Activated naive CD4-positive, alpha-beta T cell treated with Interleukin-2 at 50 U/mL for 16 hours (primary cell): ENCODE measurements at places on chromosomes 4 and X.

DNA sequence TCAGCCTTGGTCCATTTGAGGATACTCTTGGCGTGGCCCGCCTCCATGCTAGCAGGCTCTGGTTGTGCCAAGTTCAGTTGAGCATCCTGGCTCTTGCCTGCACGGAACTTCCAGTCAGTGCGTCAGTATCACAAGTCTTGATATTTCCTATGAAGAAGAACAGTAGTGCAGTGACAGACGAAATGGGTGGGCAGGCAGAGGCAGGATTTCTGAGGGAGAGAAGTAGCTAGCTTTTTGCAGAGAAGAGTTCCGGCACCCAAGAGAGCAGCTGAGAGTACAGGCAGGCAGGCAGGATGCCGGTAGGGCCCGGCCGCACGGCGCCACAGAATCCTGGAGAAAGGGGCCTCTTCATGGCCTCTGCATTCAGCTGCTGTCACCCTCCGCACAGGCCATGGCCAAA lies 56.1 kb upstream of the MSANTD1 start:
- DNase-seq: no peak

GRCh38 chrX:69522052-69522451 lies 17.9 kb downstream of the NALF2 start:
- DNase-seq: no peak

DNA sequence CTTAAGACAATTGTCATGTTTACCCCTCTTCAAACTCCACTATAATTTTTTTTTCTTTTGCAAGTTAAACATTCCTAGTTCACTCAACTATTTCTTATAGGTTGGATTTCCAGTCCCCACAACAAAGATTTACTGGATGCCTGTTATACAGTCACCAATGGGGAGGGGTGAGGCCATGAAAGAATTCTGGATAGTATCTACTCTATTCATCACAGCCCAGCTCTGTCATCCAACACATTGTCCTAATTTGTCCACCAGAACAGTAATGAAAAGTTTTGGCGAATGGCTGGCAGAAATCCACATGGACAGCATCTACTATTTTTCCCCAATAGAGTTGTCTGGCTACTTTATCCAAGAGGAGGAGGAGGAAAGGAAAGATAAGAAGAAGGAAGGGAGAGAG lies 192.7 kb upstream of the S100G start:
- no peak for DNase-seq

GRCh38 chrX:48045410-48046311 lies 25.8 kb downstream of the ZNF630 start:
- no peak for DNase-seq

DNA sequence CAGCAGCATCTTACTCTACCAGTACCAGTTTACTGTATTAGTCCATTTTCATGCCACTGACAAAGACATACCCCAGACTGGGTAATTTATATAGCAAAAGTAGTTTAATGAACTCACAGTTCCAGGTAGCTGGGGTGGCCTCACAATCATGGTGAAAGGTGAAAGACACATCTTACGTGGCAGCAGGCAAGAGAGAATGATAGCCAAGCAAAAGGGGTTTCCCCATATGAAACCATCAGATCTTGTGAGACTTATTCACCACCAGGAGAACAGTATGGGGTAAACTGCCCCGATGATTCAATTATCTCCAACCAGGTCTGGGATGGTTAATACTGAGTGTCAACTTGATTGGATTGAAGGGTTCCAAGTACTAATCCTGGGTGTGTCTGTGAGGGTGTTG lies 69.3 kb downstream of the YIPF6 start:
- DNase-seq: peak; percentile 16

DNA sequence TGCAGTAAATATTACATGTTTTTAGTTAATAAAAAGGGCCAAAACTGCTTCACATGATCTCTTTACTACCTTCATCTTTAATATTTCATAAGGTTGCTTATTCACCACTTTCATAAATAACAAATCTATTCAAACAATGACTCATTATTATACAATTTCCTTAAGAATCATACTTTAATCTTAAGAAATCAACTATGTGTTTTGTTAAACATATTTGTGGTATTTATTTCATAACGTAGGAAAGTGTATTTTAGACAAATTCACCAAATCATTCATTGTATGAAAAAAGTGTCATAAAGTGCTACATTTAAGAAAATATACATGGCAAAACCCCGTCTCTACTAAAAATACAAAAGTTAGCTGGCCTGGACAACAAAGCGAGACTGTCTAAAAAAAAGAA lies 150.5 kb upstream of the RXFP1 start:
- no peak for DNase-seq

DNA sequence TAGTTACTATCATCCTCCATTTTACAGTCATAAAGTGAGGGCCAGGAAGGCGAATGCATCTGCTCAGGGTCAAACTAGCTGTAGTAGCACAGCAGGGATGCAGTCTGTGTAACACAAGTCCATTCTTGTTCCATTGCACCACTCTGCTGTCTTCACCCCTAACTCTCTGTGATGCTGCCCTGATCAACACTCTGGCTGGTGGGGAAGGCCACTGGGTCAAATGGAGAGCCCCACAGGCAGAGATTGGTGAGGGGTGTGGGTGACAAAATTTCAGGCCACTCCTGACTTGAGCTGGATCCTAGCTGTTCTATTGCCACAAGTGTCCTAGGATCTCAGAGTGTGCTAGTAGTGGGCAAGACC lies 136.5 kb downstream of the PJA1 start:
- DNase-seq: no peak

GRCh38 chrX:118780911-118781310 lies 42.7 kb upstream of the ZCCHC12 start:
- no peak for DNase-seq

GRCh38 chrX:118345045-118345463 lies 852 bp upstream of the WDR44 start:
- DNase-seq: no peak

DNA sequence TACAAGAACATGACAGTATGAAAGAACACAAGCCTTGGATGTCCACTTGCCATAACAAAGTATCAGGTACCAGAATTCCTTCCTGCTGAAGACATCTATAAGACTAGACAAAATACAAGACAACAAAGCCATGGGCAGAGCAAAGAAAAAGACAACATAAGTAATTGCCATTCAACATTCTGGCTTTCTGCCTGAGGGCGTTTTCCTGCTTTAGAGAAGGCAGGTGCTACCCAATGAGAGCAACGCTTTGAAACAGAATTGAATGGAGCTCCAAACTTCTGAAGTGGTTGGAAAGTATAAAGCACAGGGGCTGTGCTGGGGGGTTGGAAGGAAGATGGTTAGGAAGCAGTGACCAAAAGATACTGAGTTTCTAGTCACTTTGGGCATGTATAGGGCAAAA lies 30.1 kb downstream of the PDE5A start:
- DNase-seq: no peak

DNA sequence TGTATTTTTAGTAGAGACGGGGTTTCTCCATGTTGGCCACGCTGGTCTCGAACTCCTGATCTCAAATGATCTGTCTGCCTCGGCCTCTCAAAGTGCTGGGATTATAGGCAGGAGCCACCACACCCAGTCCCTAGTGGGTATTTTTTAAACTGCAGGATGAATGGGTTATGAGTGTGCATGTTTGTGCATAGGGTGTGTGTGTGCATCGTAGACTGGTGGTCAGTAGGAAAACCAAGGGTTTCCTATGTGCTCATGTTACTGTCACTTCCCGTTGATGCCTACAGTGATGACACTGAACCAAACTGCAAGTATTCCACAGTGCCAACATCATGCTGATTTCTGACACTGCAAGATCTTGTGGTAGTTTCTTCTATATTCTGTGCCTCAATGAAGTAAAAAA lies 41.1 kb downstream of the DDIT4L start:
- DNase-seq: no peak

DNA sequence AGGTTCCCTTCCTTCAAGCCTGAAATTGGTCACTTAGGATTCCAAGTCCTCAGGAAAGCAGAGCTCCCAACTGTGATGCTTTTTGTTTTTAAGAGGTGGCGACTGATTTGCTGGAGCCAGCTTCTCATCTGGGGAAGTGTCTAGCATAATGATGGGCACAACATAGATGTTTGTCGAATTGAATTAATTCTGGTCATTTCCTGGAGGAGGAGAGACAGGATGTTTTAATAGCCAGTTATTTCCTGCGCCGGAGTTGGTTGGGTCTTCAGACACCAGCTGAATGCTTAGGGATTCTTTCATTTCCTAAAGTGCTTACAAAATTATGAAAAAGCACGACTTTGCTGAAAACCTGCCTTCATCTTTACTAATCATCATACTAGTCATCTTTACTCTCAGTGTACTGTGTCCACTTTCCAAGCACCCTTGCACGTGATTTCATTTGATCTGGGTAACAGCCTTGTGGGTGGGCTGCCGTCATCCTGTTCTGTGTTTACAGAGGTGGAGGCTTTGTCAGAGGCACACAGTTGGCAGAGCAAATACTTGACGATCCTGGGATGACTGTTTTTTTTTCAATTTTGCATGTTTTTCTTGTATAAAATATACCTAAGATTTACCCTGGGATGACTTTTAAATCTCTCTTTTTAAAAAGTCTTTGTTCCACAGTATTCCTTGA lies 49.5 kb downstream of the RGS12 start:
- no peak for DNase-seq

- DNase-seq: no peak
These were observed 10.2 kb downstream of the BEND2 start for GRCh38 chrX:18210470-18210869.

DNA sequence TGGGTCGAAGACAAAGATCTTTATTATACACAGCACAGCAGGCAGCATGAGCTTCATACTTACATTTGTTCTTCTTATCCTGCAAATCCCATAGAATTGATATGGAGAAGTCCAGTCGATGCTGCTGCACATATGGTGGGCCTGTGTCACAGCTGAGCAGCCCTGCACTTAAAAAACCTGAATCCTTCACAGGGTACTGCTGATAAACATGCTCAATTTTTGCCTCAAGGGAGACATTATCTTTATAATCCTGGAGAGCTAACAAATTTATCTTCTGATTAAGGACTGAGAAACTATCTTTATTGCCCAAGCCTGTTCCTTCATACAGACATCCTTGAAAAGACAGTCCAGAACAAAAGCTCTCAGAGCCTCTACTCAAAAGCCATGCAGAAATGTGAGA lies 434.4 kb upstream of the FAM47C start:
- DNase-seq: no peak

DNA sequence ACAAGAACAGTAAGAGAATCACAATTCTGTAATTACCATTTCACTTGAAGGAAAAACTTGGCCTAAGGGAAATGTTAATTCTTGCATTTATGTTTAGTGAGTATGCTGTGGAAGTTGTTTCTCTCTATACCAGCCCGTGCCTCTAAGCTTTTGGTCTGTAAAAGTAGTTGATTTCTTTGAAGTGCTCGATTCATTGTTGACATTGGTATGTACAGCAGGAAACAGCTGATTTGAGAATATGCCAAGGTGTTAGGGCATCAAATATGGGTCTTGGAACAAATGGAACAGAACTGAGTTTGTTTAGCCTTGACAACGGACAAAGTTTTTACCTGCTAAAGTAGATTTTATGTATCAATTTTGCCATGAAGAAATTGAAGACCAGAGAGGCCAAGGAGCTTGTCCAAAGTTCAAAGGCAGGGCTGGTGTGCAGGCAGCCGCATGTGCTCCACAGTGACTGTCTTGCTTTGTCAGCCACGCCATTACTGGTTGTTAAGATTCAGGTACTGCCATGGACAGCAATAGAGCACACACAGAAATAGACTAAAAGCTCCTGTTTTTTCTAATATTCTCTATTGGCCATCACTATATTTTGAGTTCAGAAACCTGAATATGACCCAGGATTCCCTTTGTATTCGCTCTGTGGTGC lies 75.5 kb upstream of the TLR3 start:
- DNase-seq: no peak

- no peak for DNase-seq
These were observed 89.5 kb downstream of the ELOVL6 start for GRCh38 chr4:110108960-110109359.

DNA sequence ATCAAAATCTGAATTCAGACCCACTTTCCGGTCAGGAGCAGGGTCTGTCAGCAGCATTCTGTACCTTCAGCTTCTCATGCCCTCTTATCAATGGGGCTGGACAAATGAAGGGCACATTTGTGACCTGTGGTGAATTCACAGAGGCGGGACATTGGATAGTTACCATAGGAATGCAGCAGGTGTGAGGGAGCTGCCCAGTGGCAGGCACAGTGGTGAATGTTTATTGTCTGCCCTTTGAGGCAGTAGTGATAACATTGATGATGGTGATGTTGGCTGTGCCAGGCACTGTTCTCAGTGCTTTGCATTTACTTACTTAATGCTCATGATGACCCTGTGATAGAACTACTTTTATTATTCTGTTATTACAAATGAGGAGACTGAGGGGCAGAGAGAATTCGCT lies 101.2 kb upstream of the KIT start:
- no peak for DNase-seq

DNA sequence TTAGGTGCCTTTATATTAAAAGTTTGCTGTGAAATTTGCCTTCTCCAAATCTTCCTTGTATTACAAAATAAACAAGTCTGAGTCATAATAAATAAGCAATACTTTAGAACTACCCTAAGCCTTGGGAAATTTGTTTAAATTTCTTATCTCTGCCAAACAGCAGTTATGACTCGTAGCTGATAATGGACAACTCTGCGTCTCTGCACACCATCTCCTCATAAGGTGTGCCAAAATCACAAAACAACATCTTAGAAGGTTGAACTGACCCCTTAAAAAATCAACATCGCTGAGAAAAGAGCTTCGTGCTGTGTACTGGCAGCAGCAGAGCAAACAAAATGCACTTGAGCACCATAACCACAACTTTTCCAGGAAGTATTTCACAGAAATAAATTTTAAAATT lies 22.0 kb downstream of the OR13H1 start:
- DNase-seq: no peak

DNA sequence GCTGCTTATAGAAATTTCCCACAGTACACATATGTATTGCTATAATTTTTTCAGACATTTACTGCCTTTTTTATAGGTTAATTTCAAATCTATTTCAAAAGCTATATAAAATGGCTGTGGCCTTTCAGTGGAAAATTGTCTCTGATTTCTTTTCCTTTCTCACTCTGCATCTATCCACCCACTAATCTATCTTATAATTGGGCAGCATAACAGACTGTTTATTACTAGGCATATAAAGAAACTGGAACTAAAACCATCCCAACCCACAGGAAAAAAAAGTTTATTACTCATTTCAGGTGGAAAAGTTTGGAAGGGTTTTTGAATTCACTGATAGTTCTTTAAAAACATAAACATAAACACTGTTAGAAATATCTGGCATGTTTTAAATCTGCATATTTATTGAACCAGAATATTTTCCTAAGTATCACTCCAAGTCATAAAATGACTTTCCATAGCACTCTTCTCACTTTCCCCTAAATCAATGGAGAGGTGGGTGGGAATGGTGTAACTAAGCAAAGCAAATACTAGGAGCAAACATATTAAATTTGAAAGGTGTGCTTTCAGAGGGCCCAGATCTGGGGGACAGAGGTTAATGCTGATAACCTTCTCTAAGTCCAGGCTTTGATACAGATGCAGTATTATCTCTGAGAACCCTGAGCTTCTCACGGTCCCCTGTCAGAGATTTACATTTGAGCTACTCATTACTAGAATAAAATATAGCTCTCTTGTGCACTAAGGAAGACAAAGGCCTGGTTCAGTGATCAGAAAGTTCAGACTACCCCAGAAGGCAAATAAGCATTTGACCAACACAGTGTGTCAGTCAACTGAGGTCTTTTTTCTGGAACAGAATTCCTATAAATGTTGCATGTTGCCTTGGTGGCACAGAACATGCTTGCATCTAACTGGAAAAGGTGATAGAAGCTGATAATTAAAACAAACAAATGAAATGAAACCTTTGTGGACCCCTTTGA lies 328.3 kb downstream of the UNC5C start:
- DNase-seq: no peak

GRCh38 chrX:22325096-22325495 lies 52.4 kb downstream of the CBLL2 start:
- no peak for DNase-seq

- no peak for DNase-seq
These were observed 15.7 kb downstream of the CFAP99 start for GRCh38 chr4:2434420-2434819.
